ENCODE measurements at places on chromosomes 3 and 15.

DNA sequence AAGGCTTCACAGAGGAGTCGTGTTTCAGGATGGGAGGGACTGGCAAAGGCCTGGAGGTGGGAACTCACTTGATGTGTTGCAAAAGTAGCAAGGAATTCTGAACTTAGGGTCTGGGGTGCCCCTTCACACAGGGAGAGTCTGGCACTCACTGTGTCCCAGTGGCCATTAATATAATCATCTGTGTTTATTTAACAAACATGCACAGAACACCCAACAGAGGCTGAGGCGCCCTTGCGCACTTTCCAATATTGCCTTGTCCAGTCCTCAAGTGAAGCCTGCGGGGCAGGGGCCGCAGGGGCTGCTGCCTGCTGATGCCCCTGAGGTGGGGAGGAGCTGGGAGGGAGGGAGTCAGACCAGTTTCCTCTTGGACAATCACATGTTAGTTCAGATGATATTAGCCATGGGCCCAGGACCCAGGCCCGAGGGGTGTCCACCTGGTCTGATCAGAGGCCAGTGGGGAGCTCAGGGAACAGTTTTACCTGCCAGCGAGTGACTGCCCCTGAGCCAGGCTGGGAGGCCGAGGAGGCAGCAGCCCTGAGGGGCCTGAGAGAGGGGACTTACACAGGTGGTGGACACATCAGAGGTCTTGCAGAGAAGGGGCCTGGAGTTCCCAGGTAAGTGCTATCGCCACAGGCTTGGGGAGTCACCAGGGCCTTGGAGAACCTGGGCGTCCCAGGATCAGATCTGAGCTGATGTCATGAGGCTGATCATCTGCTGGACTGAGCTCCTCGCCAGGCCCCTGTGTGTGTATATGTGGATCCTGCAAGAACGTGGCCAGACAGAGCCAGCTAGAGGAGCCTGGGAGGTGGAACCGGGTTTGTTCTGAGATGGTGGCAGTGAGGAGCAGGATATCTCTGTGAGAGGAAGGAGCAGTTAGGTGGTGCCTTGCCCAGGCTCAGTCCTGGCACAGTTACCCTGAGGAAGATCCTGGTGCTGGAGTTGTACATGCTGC, 13.8 kb upstream of the TXNRD3 start:
- DNase-seq = no peak

DNA sequence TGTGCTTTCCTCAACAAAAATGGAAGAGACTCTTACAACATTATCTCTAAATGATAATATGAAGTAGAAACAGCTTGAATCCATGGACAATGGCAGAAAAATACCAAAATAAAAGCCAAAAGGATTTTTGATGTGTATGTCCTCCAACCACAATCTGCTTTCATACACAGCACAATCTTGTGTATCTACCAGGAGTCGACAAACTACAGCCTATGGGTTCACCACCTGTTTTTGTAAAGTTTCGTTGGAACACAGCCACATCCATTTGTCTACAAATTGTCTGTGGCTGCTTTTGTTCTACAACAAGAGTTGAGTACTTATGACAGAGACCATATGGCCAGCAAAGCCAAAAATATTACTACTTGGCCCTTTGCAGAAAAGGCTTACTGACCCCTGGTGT, 88.7 kb upstream of the UBE2E2 start:
- no peak for DNase-seq

- DNase-seq = no peak
Measured at GRCh38 chr15:28075573-28075972, 23.5 kb downstream of the OCA2 start.

DNA sequence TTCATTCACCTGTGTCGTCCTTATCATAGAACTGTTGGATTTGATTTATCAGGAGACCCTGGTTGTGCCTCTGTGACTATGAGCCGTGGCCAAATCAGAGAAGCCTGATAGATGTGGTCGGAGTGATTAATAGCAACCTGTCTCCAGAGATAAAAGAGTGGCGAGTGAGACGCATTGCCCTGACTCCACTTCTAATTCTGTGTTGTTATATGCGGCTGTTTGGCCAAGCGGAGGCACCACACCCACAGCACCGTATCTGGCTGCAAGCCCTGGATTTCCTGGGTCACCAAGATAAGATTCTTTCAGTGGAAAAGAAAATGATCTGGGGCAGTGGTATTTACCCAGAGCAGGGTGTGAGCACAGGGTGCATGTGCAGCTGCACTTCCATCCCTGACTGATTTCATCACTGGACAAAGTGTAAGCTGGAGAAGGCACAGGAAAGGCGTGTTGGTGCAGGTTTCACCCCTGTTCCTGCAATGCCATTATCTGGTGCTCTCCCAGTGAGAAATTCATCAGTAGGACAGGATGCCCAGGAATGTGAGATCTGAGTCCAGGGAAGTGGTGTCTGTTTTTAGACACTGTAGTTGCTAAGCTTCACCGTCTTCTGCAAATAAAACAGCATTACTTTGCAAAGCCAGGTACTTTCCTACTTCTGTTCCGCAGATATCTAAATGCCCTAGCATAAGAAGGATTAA, 84.6 kb downstream of the CD47 start:
- peak; percentile 57 for DNase-seq
